Adrenal gland (tissue), 19 donors: ENCODE measurements at places on chromosomes 5 and 9. TPM values are rescaled to one million over a fixed set of nuclear protein-coding genes. Genes with fewer than 3 reads are reported as not detected.

DNA sequence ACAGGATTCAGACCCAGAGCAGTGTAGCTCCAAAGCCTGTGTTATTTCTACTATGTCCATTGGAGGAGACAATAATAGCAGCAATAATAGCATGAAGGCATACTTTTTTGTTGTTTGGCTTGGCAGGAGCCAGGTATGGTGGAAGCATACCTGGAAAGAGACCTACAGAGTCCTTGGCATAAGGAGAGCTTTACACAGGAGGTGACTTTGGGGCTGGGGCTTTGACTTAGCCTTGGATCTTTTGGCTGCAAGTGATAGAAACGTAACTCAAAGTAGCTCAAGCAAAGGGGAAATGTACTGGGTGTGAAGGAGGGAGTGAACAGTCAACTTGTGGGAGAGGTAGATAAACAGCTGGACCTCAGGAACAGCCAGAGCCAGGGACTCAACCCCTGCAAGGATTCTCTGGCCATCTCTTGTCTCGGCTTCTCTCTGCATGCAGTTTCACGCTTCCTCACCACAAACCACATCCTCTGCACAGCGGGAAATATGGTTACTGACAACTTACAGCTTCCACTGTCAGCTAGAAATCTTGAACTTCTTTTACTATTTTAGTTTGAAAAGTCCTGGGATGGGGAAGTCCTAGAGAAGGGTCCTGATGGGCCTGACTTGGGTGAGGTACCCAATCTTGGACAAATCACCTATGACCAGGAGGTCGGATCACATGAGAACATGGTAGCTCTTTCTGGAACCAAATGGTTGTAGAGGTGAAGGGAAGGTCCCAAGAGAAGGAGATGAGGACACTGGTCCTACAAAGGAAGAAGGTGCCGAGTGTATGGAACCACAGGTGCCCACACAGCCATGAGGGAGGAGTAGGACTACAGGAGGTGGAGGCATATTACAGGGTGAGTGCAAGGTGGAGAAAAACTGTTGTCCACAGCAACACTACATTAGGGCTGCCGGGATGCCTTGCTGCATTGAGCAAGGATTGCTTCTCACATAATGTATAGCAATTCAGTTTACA is 47.0 kb upstream of the TGFBR1 start:
- H3K36me3 ChIP-seq, result peaks cover 19% of the 10 kb centered on the region
- peak; percentile 6 for DNase-seq
- no peak overlapping the region for H3K4me3 ChIP-seq
- H3K27ac ChIP-seq, result peak overlapping the region; percentile 68
- H3K27me3 ChIP-seq, result no peaks in the 10 kb centered on the region

DNA sequence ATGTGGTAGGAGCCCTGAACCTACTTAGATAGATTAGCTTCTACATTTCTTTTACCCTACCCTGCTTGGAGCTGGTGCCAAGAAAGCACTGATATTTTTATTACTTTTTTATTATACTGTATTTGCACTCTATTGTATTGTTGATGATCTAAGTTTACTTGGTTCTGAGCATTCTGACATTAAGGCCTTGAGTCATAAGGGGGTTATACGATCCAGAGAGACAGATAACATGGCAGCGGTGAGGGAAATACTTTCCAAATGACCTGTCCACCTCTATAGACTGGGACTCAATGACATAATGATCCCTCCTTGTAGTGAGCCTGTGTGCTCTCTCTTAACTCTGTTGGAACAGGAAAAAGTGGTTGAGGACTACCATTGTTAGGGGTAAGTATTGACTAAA is 176.3 kb downstream of the MAN2A1 start:
- no peak for DNase-seq
- H3K36me3 ChIP-seq, result no peaks in the 10 kb centered on the region
- no peaks in the 10 kb centered on the region for H3K27me3 ChIP-seq
- H3K4me3 ChIP-seq, result no peak overlapping the region
- H3K27ac ChIP-seq, result peak overlapping the region; percentile 70

C1QTNF3 gene
- 0.55 TPM for total RNA-seq

DNA sequence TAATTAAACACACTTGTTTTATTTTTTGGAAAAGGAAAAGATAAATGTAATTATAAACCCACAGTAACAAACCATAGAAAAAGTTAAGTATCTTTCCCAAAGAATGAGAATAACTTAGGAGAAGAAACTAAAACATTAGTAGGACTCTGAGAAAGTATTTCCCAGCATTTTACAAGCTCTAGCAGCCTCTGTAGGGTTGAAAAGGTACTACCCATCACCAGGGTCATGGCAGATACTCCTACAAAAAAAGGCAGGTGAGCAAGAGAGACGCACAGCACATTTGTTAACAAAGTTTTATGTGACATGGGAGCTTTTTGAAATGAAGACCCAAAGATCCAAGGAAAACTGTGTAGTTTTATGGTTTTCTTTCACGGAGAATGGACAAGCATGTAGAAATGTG is 77.7 kb upstream of the FAM169A start:
- no peak overlapping the region for H3K27ac ChIP-seq
- no peak for DNase-seq
- H3K4me3 ChIP-seq, result no peak overlapping the region
- H3K27me3 ChIP-seq, result peaks cover 2% of the 10 kb centered on the region

DNA sequence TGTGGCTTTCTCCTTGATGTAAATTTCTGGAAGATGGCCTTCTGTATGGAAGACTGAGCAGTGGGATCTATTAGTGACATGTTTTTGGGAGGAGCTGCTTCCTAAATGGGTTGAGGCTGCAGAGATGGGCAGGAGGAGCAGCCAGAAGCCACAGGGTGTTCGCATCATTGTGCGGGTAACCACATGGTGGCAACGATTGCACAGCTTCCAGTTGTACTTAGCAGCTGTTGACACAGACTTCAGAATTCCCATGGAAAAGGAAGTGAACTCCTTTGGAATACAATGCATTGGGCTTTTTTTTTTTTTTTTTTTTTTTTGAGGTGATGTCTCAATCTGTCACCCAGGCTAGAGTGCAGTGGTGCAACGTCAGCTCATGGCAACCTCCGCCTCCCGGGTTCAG is 297.3 kb downstream of the NR3C1 start:
- H3K27me3 ChIP-seq, result no peaks in the 10 kb centered on the region
- no peak overlapping the region for H3K27ac ChIP-seq
- H3K4me3 ChIP-seq, result no peak overlapping the region
- H3K4me1 ChIP-seq, result peaks cover 22% of the 10 kb centered on the region
- H3K36me3 ChIP-seq, result no peaks in the 10 kb centered on the region

- H3K36me3 ChIP-seq, result no peaks in the 10 kb centered on the region
- H3K4me1 ChIP-seq, result no peaks in the 10 kb centered on the region
- H3K4me3 ChIP-seq, result no peak overlapping the region
- no peaks in the 10 kb centered on the region for H3K27me3 ChIP-seq
- DNase-seq, result no peak
These were observed 673.0 kb downstream of the ELAVL2 start for GRCh38 chr9:23153058-23153457.

DNA sequence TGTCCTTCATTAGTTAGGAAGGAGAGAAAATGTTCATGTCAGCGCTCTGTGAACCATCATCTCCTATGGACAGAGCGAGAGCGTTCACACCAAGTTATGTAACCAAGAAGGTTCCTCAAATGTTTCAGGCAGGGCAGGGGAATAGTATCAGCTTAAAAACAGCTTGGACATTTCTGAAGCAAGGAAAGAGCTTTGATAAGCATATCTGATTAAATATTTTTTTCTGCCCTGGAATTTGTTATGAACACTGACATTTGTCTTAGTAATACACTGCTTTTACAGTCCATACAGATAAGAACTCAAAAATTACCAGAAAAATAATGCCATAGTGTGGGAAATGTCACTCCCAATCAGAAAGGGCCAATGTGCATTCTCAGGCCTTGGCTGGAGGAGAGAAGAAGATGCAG is 66.3 kb upstream of the LIFR start:
- H3K27ac ChIP-seq, result no peak overlapping the region
- H3K36me3 ChIP-seq, result no peaks in the 10 kb centered on the region
- H3K4me1 ChIP-seq, result no peaks in the 10 kb centered on the region
- no peaks in the 10 kb centered on the region for H3K27me3 ChIP-seq
- no peak for DNase-seq

DNA sequence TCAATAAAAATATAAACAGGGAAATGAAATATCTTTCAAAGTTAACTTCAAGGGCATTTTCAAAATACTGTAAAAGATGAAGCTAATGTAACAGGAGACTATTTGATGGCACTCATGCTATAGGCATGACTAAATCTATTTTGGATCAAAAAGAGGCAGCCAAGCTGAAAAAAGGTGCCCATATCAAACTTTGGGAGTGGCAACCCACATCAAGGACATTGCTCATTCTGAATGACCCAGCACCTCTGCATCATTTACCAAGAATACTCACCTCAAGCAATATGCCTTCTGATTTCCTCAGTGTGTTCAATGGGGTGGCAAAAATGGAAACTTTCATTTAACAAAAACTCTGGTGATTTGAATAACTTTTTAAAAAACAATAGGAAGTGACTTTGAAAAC is 853.3 kb downstream of the TLE1 start:
- no peak for DNase-seq
- H3K27me3 ChIP-seq, result no peaks in the 10 kb centered on the region
- H3K4me1 ChIP-seq, result no peaks in the 10 kb centered on the region
- no peak overlapping the region for H3K27ac ChIP-seq
- no peaks in the 10 kb centered on the region for H3K36me3 ChIP-seq
- no peak overlapping the region for H3K4me3 ChIP-seq

GRCh38 chr5:74233571-74233970 is 407.0 kb downstream of the ENC1 start:
- no peaks in the 10 kb centered on the region for H3K27me3 ChIP-seq
- H3K4me3 ChIP-seq, result no peak overlapping the region
- H3K27ac ChIP-seq, result no peak overlapping the region
- H3K4me1 ChIP-seq, result no peaks in the 10 kb centered on the region
